ENCODE measurements at places on chromosomes 1 and 21. TPM values are rescaled to one million over a fixed set of nuclear protein-coding genes. Genes with fewer than 3 reads are reported as not detected.
A peak's percentile ranks its signal among the peaks of the same experiment; 100 is the strongest.

Gene DFFB
- 4.4 TPM for polyA plus RNA-seq

- no peak for DNase-seq
Measured at GRCh38 chr1:239989990-239990389, 101.7 kb upstream of the FMN2 start.

Gene COL16A1
- 111 TPM for polyA plus RNA-seq

DNA sequence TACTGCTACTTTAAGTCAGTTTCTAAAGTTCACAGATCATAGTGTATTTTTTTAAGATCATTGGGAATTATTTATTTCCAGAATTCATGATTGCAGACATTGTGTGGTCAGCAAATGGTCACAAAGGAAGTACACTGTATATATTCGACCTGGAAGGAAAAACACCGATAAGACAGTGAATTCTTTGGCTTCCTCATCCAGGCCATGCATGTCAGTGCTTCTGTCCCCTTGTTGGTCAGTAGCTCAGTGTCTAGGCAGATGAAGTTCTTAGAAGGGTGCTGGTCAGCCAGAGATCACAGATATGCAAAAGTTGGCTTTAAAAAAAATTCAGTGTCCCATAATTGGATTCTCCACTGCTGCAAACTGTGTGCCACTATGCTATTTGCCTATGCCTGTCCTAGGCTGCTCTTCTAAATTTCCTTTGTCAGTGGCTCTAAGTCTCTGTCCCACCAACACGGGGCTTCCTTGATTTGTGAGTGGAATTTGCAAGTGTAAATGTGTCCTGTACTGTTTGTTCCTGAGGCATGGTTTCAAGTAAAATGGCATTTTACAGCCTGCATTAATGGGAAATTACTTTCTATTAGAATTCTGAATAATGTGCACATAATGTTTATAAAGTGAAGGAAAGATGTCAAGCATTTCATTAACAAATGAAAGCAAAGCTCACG lies 12.0 kb upstream of the VAMP4 start:
- no peak for DNase-seq

Gene DISP1
- 6.4 TPM for polyA plus RNA-seq

DNA sequence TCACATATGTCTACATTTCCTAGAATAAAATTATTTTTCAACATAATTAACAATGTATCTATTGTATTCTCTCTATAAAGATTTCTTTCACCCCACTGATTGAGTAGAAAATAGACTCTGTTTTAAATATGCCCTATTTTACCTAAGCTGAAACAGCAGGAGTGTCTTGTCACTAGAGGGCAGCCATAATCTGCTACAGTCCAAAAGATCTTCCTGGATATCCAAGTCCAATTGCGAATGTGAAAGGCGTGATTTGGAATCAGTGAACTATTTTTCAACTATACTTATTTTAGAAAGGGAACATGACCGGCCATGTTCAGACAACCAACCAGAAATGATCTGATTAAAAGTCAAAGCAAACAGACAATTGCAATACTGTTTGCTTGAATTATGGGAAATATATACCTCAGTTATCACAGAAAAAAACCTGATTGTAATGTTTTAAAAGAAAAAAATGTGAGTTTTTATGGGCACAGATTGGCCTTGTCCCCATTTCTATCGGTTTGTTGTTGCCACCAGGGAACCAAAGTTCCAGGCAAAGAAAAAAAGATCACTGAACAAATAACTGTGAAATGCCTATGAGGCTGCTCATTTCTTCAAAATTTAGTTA lies 1211.0 kb upstream of the ADGRL4 start:
- peak; percentile 68 for DNase-seq

DNA sequence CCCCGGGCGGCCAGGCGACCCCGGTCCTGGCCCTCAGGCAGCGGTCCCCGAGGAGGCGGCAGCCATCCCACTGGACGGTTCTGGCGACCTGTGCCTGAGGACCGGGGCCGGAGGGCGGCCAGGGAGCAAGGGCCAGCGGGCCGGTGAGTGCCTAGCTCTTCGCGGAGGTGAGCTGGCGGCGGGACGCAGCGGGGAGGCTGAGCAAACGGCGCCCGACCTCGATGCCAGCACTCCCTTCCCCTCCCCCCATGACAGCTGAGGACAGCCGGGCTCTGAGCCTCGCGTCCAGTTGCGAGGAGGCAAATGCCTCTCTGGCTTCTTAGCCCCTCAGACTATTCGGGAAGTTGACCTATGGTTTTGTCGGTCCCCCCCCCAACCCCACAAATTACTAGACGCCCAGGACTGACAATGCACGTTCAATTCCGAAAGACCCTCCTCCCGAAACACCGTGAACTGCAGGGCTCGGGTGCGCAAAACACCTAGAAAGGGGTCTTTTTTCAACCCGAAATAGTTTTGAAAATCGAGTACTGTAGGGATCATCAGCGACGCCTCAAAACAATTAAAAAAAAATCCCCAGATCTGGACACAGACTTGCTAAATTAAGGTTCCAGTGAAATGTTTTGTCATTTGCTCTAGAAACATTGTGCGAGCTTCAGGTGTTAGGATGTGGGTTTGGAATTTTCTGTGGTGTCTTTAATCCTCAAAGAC lies 8.3 kb downstream of the CDKN2C start:
- DNase-seq, result peak; percentile 78

Gene GPX7
- 150 TPM for polyA plus RNA-seq

GRCh38 chr1:1310476-1311053 lies 2.2 kb downstream of the PUSL1 start:
- DNase-seq, result no peak

Gene GNAT2
- not detected for polyA plus RNA-seq

Gene TRAF3IP3
- 4.5 TPM for polyA plus RNA-seq

GRCh38 chr1:85495556-85495955 lies 30.6 kb upstream of the DDAH1 start:
- peak; percentile 39 for DNase-seq

- no peak for DNase-seq
Measured at GRCh38 chr1:232585486-232585885, 44.4 kb downstream of the SIPA1L2 start.

GRCh38 chr21:16302851-16303282 lies 573.1 kb downstream of the USP25 start:
- peak; percentile 72 for DNase-seq

GRCh38 chr1:101497881-101498559 lies 261.2 kb downstream of the S1PR1 start:
- no peak for DNase-seq

GRCh38 chr1:31364561-31365250 lies 8.2 kb downstream of the FABP3 start:
- DNase-seq, result no peak

DNA sequence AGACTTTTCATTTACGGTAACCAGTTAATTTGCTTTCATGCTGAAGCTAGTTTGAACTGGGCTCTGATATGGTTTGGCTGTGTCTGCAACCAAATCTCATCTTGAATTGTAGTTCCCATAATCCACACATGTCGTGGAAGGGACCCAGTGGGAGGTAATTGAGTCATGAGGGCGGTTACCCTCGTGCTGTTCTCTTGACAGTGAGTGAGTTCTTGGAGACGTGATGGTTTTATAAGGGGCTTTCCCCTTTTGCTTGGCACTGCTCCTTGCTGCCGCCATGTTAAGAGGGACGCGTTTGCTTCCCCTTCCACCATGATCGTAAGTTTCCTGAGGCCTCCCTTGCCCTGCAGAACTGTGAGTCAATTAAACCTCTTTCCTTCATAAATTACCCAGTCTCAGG lies 10.3 kb upstream of the FHAD1 start:
- no peak for DNase-seq

Gene TMPRSS3
- not detected for polyA plus RNA-seq

DNA sequence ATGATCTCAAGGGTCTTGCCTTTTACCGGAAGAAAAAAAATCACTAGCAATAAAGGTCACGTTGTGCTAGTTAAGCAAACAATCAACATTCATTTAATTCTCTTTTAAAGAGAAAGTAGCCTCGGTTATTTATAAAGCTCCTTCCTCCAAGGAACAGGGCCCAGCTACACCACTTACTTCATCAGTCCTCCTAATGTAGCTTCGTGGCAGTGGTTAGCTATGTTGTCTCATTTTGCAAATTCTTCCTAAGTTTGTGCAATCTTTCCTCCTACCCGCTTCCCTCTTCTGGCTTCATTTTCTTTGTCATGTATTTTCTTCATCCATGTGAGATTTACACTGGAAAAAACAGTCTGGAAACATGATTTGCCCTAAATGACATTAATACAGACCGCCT lies 554.2 kb downstream of the NUF2 start:
- DNase-seq, result peak; percentile 67

GRCh38 chr1:223709598-223709997 lies 2.7 kb upstream of the CAPN2 start:
- peak; percentile 64 for DNase-seq

- peak; percentile 26 for DNase-seq
Measured at GRCh38 chr1:2018217-2019171, 651 bp upstream of the GABRD start.

GRCh38 chr1:186708694-186709097 lies 28.5 kb upstream of the PTGS2 start:
- no peak for DNase-seq

Gene OR14K1
- not detected for polyA plus RNA-seq

DNA sequence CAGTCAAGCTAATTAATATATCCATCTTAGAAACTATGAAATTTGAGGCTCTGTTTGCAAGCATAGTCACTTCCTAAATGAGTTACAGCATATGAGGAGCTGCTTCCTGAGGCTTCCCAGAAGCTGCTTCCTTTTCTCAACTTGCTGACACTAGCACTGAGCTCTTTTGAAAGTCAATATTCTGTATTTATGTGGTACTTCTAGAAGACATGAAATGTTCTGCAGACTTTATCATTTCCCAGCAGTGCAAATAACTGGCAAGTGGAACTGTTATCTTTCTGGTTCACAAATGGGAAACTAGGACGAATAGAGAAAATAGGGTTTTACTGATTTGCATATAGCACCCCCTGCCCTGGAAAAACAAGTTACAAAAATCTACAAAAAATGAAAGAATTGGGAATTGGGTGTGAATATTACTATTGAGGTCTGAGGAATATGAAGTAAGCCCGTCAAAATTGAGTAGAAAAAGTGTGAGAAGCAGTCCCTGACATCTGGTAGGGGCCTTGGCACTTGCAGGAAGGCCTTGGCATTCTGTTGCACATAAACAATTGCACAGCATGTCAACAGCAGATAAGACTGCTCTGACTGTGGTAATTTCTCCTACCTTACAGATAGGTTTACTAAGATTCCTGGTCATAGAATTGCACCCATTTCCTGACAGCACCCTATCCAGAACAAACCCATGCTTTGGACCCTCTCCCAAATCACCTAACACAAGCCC lies 7.1 kb downstream of the GIPC2 start:
- DNase-seq, result no peak

GRCh38 chr1:167054946-167055630 lies 35.1 kb downstream of the GPA33 start:
- DNase-seq, result no peak

Gene ATF3
- polyA plus RNA-seq, result 157 TPM

DNA sequence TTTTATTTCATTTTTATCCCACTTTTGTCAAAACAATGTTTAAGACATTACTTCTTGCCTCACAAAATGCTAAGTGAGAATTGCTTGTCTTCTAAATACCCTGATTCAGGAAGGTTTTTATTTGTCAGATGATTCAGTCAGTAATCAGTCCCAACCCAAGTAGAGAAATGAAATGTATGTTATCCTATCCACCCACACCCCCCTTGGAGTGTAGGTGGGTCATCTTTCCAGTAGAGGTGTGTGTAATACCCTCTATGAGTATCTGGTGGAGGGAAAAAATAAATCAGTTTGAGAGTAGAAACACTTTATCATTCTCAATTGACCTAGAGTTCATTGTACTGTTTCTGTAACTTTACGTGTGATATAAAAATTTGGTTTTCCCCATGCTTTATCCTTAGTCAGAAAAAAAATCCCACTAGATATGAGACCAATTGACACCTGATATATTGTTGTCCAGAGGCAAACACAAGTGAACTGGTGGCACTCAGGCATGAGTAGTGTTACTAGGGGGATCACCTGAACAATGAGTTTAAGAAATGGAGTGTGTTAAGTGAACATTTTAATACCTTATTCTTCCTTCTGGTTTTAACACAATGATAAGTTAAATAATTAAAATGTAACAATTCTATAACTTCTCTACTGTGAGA lies 153.8 kb upstream of the C1orf105 start:
- DNase-seq, result no peak

GRCh38 chr1:94061513-94062443 lies 59.2 kb downstream of the ABCA4 start:
- DNase-seq, result peak; percentile 57

Gene LCE5A
- not detected for polyA plus RNA-seq

GRCh38 chr21:42030311-42030710 lies 20.2 kb upstream of the ZBTB21 start:
- no peak for DNase-seq

Gene PRELP
- 1.9 TPM for polyA plus RNA-seq

GRCh38 chr1:86085741-86086409 lies 70.7 kb downstream of the COL24A1 start:
- DNase-seq, result no peak

DNA sequence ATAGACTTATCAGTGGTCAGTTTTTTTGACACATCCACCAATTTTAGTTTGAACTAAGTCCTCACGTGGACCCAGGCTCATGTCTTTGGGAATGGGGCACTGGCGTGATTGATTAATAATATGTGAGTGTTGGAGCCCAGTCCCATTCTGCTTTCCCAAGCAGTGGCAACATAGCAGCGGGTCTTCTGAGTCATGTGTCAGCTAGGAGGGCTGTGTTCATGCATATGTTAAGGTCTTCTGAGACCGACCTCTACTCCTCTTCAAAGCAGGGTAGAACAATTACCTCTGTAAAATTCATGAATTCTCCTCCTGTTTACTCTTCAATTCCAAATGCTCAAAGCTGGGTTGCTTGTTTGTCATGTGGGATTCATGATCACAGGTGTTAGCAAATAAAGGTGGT lies 291.3 kb downstream of the CAMTA1 start:
- no peak for DNase-seq

GRCh38 chr1:82245345-82246014 lies 444.7 kb downstream of the ADGRL2 start:
- DNase-seq, result no peak

DNA sequence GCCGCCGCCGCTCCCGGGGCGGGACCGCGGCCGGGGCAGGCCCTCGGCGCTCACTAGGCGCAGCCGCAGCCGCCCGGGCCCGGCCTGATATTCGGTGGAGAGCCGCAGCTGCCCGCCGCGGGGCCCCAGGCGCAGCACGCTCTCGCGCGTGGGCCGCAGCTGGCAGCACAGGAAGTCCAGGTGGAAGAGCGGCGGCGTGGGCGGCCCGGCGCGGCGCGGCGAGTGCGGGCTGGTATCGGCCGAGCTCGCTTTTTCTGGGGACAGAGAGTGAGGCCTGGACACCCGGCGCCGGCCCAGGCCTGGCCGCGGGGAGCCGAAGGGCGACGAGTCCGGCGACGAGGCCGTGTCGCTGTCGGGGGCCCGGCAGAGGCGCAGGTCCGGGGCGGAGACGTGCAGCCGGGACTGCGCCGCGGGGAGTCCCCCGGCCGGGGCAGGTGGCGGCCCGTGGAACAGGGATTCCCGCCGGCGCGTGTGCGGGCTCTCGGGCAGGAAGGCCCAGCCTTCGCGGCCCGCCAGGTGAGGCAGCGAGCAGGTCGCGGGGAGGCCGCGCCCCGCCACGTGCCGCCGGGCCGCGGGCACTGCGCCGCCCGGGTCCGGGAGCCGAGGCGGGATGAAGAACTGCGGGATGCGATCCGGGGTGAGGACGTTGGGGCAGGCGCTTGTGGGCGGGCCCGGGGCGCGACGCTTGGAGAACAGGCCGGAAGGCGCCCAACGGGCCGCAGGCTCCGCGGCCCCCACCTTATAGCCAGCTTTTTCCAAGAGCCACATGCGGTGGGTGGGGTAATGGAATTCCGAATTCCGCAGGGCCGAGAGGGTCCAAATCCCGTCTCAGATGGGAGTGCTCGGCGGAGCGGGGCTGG lies 1.2 kb downstream of the C2CD4D start:
- no peak for DNase-seq

- peak; percentile 74 for DNase-seq
Measured at GRCh38 chr1:208238710-208239472, 5.3 kb downstream of the PLXNA2 start.

Gene LMX1A
- 1.2 TPM for polyA plus RNA-seq
